ENCODE measurements at places on chromosomes 3 and 15.
A peak's percentile ranks its signal among the peaks of the same experiment; 100 is the strongest.

- no peak for DNase-seq
Measured at GRCh38 chr3:36210840-36211651, 169.3 kb upstream of the STAC start.

- DNase-seq = no peak
Measured at GRCh38 chr15:50113187-50113505, 5.9 kb downstream of the ATP8B4 start.

DNA sequence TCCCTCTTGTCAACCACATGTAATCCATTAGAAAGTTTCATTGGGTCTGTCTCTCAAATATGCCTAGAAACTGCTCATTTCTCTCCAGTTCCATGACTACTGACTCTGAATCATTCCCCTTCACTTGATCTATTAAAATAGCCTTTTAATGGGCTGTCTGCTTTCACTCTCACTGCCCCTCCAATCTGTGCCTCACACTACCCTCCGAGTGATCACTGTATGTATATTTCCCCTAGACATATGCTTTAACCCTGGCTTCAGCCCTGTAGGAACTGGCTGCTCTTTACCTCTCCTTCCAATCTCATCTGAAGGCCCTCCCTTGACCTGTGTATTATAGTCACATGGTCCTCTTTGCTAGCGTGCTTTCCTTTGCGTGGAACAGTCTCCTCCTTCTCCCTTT is 282.8 kb upstream of the ADAMTS9 start:
- no peak for DNase-seq

DNA sequence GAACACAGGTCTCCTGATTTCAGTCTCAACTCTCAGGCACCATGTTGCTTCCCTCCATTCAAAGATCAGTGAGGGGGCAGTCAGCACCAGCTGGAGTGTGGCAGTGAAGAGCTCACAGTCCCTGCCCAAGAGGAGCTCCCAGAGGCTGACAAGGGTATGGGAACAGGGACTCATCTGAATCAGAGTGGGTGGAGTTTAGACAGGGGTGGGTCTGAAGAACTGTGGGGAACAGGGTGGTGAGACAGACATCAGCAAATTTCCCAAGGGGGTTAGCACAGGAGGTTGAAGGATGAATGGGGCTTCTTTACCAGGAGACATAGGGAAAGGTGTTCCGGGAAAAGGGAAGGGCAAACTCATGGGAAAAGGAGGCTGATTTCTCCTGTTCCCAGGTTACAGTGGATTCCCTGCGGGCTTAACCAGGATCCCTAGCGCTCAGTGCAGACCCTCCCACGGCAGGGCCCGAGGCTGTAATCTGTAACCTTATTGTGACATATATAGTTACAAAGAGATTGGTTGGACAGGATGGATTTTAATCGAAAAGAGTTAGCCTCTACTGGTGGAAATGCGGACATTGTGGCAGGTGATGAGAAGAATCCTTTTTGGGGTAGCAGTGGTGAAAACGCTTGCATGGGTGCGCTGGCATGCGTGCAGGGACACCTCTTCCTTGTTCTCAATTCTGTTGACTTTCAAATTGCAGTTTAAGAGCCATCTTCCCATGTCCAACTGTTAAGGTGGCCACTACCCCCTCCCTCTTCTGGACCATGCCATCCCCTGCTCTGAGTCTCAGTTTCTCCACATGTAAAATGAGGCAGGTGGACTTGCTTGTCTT is 160.3 kb downstream of the SMAD6 start:
- DNase-seq = no peak

- DNase-seq = no peak
Measured at GRCh38 chr15:39649757-39650156, 68.9 kb downstream of the THBS1 start.

DNA sequence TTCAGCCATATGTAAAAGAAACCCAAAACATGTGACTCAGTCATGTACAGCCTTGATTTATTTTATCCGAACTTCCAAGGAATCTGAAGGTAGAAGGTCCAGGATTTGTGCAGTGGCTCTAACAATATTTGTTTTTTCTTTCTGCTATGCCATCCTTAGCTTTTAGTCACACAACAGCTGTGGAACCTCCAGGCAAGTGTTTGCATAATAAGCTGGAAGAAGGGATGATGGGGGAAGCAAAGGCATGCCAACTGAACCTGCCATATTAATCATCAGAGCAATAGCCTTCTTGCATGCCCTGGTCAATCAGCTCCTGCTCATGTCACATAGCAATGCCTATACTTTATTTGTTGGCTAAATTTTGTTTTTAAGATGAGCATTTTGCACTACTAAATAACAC is 444.7 kb upstream of the ARPP21 start:
- DNase-seq = no peak

DNA sequence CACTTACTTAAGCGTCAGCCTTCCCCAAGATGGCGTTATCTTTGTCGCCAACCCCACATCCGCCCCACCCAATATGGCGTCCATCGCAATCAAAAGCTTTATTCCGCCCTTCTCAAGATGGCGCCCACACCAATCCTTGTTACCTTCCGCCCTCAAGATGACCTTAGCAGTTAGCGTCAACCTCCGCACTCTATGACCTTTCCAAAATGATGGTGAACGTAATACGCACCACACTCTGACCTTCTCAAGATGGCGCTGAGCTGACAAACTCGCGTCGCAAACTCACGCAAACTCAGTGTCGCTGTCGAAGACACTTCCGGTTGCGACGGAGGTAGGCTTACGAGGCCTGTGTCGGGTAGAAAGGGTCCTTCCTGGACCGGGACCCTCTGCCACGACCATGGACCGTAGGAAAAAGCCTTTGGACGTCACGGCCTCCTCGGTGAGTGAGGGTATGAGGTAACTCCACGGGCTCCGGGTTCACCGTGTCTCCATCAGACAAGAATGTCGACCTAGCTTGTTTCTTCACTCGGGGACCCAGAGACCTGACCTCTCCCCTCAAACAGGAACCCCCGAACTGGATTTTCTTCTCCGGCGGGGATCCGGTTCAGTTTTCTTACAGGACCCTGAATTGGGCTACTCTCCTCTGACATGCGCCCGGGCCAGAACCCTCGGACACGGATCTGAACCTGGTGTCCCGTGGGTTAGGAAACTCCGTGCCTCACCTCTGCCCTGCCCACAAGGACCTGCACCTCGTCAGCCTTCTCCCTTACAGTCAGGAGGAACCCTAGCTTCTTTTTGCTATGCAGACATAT is at the start of gene CCDC174:
CCDC174 (plus strand) TSS at position 323 of the 812 bp plus-strand sequence; CDS start at position 398, 75 bp downstream.
- DNase-seq = peak; percentile 94

DNA sequence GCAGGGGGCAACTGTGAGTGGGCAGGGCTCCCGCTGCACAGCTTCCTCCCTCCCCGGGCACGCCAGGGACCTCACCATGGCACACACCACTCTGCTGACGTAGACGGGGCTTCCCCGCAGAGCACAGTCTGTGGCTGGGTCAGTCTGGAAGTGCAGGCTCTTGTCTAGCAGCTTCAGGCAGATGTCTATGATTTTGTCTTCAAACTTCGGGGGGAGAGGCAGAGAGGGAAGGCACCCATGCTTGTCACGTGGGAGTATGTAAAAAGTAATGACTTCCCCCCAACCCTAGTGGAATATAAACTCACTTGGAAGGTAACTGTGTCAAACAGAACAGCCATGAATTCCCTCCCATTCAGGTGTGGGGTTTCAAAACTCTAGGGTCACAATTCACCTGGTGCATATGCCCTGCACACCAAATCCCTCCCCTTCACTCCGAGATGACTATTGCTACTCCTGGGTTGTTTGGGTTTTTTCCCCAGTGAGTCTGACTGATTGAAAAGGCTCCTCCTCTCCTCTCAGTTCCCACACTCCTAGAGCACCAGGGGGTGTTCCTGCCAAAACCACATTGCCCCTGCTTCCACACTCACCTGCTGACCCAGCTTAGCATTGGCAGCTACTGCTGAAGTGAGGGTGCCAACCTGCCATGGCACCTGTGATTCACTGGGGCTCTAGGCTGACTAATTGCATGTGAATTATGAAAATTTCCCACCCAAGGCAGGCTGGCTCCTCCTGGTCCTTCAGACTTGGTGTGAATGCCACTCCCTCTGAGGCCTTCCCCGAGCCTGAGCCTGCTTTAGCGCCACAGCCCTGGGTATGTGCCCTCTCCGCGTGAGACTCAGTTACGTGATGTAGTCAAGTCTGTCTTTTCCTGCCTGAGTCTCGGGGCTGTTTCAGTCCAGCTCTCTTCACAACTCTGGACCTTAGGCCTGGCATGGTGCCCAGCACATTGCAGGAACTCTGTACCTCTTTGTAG is 13.0 kb downstream of the TGM5 start:
- DNase-seq = no peak

GRCh38 chr3:69861556-69861955 is 122.3 kb downstream of the MITF start:
- DNase-seq = no peak

DNA sequence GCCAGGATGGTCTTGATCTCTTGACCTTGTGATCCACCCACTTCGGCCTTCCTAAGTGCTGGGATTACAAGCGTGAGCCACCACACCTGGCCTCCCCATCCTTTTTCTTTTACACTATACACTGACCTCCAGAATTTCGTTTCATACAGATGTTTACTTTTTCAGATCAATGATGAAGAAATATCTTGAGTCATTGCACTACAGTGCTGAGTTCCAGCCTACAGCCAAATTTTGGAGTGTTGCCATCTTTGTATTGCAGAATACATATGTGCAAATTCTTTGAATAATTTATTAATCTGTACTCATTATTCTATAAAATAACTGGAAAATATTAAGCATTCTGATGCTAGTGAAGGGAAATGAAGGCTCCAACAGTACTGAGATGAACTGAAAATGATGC is 12.5 kb downstream of the ZPLD1 start:
- no peak for DNase-seq

- no peak for DNase-seq
Measured at GRCh38 chr3:43076857-43077256, 29.0 kb downstream of the POMGNT2 start.

DNA sequence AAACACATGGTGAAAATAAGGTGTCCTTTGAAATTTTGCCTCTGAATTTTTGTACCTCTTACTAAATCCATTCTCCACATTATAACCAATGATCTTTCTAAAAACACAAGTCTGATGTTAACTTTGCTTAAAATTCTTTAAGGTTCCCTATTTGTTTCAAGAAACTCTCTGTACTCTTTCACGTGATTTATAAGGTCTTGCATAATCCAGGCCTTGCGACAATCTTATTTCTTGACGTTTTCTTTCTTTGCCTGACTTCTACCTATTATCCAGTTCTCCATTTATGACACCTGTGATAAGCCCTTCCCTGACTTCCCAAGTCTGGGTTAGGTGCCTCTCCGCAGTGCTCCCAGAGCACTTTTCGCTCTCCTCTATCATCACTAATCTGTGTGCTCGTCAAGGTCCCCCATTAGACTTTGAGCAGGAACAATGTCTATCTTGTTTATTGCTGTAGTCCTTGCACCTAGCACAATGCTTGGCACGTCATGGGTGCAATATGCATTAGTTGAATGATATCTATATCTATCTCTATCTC is 24.3 kb upstream of the KPNA1 start:
- no peak for DNase-seq

DNA sequence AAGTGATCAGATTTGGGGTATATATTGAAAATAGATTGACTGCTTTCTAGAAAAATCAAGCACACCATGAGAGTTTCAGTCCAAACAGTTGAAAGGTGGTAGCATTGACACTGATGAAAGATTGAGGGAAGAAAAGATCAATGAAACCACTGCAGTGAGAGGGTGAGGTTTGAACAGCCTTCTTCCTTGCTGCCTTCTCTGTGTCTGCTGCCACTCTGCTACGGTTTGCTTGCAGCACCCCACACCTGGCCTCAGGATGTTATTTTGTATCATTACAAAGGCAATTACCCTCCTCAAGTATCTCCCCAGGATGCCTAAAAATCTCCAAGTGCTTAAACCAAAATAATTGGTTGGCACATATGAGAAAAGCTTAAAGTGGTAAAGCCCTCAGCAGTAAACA is 683.6 kb upstream of the ARPP21 start:
- DNase-seq = no peak

GRCh38 chr3:127107491-127108375 is 85.2 kb upstream of the PRR23E start:
- no peak for DNase-seq

GRCh38 chr3:87568331-87568730 is 291.9 kb upstream of the POU1F1 start:
- DNase-seq = no peak

GRCh38 chr15:82044373-82045178 is 1.2 kb downstream of the MEX3B start:
- DNase-seq = peak; percentile 7

GRCh38 chr3:11668243-11669235 is 24.8 kb upstream of the VGLL4 start:
- no peak for DNase-seq

- no peak for DNase-seq
Measured at GRCh38 chr3:57169108-57169507, 4.0 kb upstream of the IL17RD start.

DNA sequence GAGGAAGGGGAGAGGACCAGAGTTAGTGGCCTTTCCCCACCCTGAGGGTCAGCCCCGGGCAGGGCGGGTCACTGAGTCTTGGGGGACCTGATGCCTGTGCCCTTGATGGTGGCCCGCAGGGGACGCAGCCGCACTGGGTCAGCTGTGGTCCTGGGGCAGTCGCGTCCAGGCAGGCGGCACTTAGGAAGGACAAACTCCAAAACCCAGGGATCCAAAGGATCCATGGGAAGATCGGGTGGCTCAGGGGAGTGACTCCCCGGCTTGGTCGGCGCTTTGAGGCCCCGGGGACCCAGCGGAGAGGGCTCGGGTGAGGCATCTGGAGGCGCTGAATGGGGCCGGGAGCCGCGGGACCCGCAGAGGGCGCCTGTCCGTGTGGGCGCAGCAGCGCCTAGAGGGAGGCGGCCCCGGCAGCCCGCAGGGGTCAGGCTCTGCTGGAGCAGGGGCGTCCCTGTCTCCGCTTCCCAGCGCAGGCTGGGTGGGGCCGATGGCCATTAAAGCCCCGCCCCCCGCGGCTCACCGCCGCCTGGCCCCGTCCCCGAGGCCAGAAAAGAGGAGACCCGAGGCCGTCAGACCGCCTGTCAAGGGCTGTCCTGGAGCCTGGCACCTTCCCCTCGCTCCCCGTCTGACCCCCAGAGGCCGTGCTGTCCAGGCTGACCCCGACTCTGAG is 17.5 kb downstream of the CIDEC start:
- no peak for DNase-seq

GRCh38 chr3:159922861-159923312 is 65.7 kb upstream of the IL12A start:
- DNase-seq = no peak

DNA sequence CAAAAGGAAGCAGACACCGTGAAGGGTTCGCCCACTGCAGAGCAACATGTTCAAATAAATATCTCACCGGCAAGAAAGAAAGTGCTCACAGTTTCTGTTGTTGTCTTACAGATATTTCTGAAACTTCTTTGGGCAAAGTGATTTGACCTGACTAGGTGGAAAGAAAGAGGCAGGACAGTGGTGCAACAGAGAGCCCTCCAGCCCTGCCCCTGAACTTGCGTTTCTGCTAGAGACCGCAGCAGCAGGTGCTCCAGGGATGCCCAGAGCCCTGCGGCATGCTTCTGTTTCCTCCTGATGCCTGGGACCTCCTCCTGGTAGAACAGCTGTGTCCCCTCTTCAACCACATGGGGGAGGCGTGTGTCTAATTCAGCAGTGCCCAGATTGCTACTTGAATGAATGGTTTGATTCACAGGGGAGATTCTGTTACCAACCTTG is 123.4 kb downstream of the ATP10A start:
- no peak for DNase-seq

- no peak for DNase-seq
Measured at GRCh38 chr3:16059081-16059537, 115.4 kb upstream of the GALNT15 start.
